ENCODE measurements at places on chromosomes 2 and 18. TPM values are rescaled to one million over a fixed set of nuclear protein-coding genes. Genes with fewer than 3 reads are reported as not detected.

The PLEKHM3 gene
- polyA plus RNA-seq, result 4.3 TPM

The GPAT2 gene
- polyA plus RNA-seq, result 28.4 TPM

The CDH2 gene
- not detected for polyA plus RNA-seq

- no peak for DNase-seq
Observed at GRCh38 chr2:127142663-127143630, 36.0 kb upstream of the BIN1 start.

All from naive B cell (primary cell).